Stimulated activated CD4-positive, alpha-beta T cell treated with anti-CD3 and anti-CD28 coated beads, Interleukin-1b, Interleukin-23, amount 100 ng/mL, for 1 hour (primary cell): ENCODE measurements at places on chromosomes 2 and 18.

GRCh38 chr2:54724560-54725342 lies 1.3 kb downstream of the EML6 start:
- DNase-seq = no peak

DNA sequence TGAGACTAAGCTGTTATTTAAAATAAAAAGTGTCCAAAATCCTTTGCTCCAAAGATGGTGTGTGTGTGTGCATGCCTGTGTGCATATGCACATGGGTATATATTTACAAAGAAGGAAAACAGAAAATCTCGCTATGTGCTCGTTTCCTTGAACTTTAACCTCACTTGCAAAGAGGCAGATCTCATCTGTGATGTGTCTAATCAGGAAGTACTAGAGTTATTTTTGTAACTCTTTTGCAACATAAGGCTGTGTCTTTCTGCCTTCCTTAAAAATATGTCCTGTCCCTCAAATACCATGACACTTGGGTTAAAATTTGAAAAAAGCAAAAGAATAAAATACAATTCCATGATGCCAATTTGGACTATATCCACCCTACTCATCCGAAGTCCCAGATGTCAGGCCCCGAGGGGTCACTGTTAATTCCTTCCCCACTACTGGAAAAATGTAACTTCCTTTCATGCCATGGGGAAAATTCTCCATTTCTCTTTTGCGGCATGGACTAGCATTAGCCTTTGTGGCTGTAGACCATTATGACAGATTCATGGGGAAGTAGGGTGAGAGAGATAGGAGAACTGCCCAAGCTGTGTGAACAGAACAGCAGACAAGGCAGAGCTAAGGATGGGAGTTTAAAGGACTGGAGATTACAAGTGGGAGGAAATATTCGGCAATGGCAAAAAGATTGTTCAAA lies 191.3 kb downstream of the MYO1B start:
- DNase-seq = no peak

- DNase-seq = no peak
Observed at GRCh38 chr2:27690052-27690451, 26.4 kb downstream of the SLC4A1AP start.

DNA sequence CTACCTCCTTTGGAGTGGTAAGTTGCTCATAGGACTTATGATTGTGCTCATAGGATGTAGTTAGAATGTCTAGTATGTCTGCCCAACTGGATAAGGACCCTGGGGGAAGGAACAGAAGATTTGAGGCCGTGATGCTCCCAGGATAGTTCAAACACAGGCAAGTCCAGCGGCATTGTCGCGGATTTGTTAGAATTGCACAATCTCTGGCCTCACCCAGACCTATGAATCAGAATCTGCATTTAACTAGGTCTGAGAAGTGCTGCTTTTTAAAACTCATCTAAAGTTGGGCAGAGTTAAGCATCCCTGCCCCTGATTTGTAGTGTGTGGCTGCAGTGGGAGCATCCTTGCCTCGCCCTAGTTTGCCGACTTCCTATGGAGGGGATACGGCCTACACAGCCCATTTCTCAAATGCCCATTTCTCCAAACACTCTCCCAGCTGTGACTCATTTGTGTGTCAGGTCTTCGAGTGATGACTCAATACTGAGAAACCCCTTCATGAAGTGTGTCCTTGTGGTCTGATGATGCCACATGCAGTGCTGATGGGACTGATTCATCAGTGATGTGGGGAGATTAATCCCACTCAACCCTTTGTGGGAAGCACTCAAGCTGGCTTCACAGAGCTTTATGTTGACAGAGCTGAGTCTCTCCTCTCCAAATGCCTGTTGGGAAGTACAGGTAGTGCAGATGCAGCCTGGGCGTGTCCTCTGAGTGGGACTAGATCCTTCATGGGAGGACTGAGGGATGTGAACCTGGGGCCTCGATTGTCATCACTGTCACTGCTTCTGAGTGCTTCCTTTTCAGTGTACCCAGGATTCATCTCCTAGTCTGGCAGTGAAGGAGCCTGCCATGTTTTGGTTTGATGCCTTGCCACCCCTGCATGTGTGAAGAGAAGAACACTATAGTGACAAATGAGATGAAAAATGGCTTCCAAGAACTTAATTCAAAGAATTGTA lies 18.7 kb downstream of the SMIM21 start:
- no peak for DNase-seq

DNA sequence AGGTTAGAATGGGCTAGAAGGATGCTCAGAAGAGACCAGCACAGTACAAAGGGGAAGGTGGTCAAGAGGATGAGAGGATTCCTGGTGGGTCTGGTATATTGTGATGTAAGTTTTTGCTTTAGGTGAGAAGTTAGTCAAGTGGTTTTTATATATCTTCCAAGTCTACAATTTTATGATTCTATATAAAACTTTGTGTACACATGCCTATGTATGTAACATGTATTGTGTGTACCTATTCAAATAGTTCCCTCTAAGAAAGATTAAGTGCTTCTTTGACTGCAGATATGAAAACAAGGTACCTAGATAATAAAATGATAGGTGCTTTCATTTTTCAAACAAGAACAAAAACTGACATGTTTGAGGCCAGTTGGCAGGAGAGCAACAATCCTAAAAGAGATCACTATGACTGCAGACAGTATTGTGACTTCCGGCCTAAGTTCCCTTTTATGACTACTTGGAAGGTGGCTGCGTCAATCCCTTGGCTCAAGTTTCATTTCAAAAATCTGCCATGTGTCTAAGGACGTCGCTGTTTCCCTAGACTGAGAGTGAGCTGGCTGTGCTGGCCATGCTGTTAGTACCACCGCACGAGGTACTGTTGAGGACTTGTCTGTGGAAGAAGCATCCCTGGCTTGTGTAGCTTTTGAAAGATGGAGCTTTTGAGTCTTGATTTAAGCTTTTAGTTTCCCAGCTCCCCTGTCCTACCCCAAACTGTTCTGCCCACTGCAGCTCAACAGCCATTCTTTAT lies 123.1 kb downstream of the PRPF40A start:
- DNase-seq = no peak

DNA sequence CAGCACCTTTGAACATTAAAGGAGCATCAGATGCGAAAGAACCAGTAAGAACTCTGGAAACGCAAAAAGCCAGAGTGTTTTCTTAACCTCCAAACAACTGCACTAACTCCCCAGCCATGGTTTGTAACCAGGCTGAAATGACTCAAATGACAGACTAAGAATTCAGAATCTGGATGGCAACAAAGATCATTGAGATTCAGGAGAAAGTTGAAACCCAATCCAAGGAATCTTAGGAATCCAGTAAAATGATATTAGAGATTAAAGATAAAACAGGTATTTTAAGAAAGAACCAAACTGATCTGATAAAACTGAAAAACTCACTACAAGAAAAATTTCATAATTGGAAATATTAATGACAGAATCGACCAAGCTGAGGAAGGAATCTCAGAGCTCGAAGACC lies 116.7 kb downstream of the PTRHD1 start:
- DNase-seq = no peak

DNA sequence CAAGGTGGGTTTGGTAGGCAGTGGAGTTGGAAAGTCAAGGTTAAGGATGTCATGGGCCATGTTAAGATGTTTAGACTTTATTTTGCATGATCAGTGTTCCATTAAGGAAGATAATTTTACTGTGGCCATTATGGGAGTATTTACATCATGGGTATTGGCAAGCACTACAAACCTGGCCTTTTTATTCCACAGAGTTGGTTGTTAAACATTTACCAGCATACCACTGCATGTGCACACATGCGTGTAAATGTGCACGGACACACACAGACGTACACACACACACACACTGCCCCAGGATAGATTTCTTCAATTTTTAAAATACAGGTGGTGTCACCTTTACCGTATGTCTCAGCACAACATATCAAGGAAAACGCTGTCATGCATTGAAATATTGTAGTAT lies 51.4 kb upstream of the ITGA6 start:
- no peak for DNase-seq

DNA sequence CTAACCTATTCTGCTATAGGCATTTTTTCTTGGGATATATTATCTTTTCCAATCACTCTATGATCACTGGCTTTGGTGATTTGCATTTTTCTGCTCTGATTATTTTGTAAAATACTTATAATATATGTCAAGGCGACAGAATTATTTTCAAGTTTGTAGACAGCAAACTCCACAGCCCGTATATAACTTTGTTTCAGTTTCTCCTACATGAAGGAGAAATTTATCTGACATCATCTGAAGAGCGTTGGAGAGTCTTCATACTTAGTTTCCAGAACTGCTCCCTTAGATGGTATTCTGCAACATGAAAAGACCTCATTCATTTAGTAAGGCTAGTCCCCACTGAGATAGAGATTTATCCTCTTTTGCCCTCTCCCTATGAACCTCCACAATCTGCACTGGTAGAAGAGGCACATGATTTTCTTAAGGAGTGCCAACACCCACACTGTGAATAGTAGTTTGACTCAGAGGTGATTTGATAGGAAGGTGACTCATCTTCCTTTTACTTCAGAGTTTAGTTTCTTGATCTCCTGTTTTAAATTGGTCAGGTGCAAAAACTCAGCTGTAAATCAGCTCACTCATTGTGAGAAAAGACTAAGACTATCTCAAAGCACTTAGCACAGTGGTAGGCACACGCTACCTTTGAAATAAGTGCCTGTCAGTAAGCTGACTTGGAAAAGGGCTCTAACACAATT lies 1848.6 kb upstream of the CELF4 start:
- no peak for DNase-seq
